EH (cell line): ENCODE measurements at places on chromosomes 1 and 21.

DNA sequence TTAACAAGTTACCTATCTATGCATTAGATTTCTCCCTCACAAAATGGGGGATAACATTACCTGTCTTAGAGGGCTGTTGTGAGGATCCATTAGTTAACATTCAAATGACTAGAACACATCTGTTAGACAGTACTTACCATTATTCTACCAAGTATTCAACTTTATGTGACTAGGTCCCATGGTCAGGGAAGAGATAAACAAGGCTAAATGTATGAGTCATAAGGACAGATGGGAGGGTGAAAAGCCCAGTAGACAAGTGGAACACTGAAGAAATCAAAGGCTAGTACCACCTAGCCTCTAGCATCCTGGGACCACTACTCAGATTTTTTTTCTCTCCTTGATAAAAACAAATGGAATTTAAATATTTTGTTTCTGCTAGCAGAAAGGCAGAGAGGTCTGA, 9.0 kb upstream of the VHLL start:
- peak; percentile 62 for DNase-seq

- DNase-seq = no peak
Observed at GRCh38 chr1:63143482-63143881, 178.9 kb upstream of the FOXD3 start.

GRCh38 chr21:29260461-29260860, 38.3 kb upstream of the BACH1 start:
- no peak for DNase-seq

GRCh38 chr21:17693801-17694200, 81.1 kb upstream of the BTG3 start:
- no peak for DNase-seq

DNA sequence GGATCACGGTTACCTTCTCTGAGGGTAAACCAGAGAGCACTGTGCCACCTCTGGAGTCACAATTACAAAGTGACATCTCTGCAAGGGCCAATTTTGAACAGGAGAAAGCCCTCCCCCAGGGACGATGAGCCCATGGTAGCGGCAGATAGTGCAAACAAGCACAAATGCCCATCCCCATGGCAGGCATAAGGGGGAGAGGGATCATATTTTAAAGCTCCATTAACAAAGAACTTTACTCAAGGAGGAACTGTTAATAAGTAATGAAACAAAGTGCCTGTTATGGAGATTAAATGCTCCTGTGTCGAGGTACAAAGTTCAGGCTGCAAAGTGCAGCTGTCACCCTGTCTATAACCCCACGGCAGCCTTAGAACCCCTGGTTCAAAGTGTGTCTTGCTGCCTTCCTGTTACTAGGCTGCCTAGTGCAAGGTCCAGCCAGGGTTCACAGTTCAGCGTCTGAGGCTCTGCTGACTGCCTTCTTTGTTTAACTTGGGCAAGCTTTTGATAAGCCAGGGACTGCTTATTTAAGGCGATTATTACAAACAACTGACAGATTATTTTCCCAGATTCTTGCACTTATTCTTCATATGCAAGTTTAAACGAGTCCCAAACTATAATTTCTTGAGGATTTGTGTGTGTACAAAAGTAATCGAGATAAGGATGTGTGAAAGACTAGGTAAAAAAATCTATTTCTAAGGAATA, 75.7 kb upstream of the NRIP1 start:
- no peak for DNase-seq

DNA sequence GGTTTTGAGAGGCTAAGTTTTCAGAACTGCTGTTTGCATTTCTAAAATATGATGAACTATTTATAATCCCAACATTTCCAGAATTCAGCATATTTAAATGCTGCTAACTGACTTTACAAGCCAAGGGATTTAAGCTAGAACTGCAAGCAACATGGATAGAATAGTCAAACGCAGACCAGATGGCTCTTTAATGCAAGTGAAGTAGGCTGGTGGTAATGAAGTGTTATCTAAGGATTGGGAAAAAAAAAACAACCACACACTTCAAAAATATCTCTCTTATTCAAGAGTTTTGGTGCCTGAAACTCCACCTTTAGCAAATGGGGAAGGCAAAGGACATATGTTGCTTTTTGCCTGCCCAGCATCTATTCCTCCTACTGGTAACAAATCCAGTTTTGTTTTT, 20.9 kb upstream of the SSX2IP start:
- DNase-seq = no peak

DNA sequence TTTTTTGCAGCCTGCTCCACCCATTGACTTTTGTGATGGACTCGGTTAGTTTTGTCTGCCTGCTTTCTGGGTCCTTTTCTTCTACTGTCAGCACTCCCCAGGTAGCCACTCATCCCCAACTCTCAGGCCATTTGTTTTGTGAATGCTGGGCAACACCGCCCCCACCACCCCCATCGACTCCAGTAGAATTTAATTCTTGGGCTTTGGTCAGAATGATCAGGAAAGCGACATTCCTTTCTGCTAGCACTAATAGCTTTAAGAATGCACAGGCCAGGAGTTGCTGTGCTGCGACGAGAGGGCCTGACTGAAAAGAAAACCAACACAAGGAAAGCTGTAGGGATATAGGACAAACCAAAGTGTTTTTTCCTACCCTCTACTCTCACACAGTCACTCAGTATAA, 144.4 kb downstream of the CDC7 start:
- peak; percentile 7 for DNase-seq

GRCh38 chr1:89198491-89199072, at the start of gene GBP4:
TSS of gene GBP4 (minus strand) at chr1:89198942. CDS start at chr1:89198834, 108 bp downstream.
- peak; percentile 55 for DNase-seq

DNA sequence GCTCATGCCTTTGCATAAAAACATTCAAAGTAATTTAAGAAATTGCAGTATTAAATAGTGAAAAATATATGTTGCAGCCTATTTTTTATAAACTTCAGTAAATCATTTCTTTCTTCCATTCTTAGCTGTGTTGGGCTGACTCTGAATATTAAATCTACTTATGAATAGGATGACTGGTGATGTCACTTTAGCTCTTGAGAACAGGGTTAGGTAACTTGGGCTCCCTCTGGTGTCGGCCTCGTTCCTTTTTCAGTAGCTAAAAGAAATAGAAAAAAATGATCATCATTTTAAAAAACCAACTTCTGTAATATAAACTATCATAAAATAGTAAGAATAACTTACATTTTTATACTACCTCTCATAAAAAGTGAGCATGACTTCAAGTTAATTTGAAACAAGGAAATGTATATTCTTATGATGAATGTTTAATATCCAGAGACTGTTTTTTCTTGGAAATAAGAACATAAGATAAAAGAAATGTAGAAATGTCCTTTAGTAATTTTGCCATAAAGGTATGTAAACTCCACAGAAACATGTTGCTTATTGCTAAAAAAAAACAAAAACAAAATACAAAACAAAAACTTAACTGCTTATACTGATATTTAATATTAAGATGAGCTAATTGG, 26.8 kb upstream of the NCAM2 start:
- peak; percentile 11 for DNase-seq

- DNase-seq = no peak
Observed at GRCh38 chr1:230112131-230112701, 45.2 kb downstream of the GALNT2 start.

DNA sequence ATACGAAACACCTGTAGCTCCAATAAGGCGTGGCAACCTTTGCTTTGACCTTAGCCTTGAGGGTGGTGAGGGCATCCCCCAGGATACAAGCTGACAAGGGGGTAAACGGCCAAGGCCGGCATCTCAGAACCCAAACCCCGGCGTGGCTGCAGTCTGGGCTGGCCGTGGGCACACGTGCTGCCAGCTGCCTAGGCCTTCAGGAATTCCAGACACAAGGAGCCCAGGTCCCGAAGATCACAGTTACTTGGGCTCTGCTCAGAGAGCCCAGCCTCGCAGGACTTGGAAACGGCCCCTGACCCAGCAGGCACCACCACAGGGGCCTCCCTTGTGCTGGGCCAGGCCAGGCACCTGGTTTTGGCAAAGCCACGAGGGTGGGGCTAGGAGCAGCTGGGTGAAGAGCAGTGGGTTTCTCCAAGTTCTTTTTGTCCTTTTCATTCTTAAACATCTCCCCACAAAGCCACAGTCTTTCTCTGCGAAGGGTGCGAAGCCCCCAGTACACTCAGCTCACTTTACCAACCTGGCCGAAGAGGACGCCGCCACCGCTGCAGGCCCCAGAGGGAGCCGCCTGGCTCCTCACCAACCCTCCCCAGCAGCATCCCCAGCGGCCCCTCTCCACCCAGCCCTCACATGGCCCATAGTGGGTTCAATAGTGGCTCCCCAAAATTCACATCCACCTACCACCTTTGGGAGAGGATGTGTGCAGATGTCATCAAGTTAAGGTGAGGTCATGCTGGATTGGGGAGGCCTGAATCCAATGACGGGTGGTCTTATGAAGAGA, 26.8 kb downstream of the PRDM15 start:
- no peak for DNase-seq

- no peak for DNase-seq
Observed at GRCh38 chr1:171702598-171702997, 39.3 kb downstream of the VAMP4 start.

- peak; percentile 50 for DNase-seq
Observed at GRCh38 chr1:150221552-150221951, 14.4 kb downstream of the ANP32E start.

GRCh38 chr1:6727535-6727934, 25.9 kb upstream of the DNAJC11 start:
- DNase-seq = peak; percentile 62

GRCh38 chr21:27513016-27513415, 546.1 kb upstream of the ADAMTS5 start:
- peak; percentile 42 for DNase-seq

DNA sequence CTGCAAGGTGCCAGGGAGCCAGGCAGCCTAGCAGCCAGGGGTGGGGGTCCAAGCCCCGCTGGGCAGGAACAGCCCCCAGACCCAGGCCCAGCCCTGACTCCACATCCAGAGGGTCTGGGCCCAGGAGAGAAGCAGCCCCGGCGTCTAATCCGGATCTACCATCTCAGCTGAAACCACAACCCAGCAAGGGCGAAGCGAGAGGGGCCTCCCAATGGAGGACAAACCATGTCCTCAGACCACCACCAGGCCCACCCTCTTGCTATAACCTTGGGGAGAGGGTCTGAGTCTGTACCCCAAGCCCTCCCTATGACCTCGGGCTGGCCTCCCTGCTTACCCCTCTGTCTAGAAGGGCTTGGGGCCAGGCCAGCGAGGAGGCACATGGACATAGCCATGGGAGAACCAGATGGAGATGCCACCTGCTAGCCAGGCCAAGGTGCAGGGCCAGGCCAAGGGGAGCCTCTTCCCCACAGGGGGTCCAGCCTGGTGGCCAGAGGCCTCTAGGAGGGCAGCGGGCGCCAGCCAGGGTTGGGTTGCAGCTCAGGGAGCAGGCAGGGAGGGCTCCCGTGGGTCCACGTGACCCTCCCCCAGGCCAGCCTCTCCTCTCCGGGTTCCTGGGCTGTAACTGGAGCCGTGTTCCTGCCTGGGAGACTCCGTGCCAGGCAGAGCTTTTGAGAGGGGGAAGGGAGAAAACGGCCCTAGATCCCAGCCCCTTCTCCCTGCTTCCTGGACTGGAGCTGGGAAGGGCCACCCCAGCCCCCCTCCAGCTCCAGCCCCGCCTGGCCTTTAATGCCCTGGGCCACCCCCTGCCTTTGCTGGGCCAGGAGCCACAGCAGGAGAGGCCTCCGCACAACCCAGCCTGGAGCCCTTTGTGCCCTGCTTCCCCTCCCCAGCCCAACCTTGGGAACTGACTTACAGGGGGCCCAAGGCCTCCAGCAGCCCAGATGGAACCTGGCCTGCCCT, 2.5 kb downstream of the WNT9A start:
- no peak for DNase-seq

DNA sequence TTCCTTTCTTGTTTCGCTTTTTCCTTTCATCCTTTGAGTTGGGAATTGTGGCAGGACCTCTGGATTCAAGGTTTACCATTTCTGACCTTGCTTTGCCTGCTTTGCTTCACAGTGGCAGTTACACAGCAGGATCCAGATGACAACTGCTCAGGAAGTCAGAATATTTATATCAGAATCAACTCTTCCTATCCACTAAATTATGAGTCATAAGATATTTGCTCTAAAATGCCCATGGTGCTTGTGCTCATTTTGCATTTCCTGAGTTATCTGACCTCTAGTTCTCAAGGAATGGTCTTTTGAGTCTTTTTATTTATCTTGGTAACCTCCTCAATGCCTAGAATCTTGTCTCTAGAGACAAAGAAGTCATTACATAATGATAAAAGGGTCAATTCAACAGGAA, 290.8 kb downstream of the LRRC7 start:
- no peak for DNase-seq

GRCh38 chr1:198678901-198679329, 40.1 kb downstream of the PTPRC start:
- DNase-seq = no peak

GRCh38 chr1:2534315-2534686, 4.2 kb upstream of the HES5 start:
- DNase-seq = no peak

DNA sequence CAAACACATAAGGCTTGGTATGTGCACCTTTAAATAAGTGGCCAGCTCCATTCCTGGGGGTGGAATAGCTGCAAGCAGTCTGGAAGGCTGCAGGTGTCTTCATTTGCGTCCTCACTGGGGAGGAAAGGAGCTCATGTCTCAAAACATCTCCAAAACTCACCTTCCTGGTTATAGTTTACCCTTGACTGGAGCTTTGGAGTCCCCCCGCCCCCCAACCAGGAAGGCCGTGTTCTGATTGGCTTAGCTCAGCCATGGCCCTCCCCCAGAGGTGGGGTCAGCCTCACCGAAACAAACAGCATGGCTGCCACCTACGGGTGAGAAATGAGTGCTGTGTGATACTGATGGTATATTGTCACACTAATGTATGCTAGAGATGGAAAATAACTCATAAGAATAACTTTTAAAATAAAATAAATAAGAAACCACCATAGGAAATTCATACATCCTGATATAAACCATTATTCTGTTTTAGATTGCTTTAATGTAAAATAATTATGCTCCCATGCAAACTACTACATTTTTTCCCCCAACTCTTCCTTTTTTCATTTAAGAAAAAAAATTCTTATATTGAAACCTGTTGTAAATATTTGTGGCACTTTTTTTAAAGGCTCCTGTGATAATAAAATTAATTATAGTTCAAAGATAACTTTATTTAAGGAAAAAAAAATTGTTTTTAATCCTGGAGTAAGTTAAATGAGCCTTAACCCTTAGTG, 90.8 kb downstream of the ZP4 start:
- no peak for DNase-seq
